Ecto neural progenitor cell (in vitro differentiated cells): ENCODE measurements at places on chromosomes 13 and 19.
A peak's percentile ranks its signal among the peaks of the same experiment; 100 is the strongest.

DNA sequence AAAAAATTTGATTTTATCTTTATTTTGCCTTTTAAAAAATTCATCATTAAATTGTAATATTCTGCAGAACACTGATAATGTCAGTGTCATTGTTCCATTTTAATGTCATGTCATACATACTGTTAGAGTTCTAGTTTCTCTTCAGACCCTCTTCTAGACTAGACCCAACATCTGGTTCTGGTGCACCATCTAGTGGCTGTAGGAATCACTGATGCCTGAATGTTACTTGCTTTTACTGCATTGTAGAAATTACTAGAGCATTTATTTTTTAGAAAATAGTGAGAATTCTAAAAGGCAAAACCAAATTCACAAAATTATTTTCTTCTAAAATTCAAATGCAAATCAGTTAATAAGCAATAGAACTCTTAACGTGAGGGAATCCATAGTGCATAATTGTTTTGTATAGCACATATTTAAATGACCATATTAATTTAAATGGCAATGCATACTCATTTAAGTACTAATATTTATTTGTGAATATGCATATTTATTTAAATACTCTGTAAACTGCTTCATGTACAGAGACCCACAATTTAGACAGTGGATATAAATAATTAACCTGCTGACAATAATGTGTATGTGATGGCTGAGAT, 425.7 kb downstream of the KLF12 start:
- no peak for DNase-seq

GRCh38 chr13:101941095-101941783, 460.6 kb downstream of the FGF14 start:
- DNase-seq = no peak

DNA sequence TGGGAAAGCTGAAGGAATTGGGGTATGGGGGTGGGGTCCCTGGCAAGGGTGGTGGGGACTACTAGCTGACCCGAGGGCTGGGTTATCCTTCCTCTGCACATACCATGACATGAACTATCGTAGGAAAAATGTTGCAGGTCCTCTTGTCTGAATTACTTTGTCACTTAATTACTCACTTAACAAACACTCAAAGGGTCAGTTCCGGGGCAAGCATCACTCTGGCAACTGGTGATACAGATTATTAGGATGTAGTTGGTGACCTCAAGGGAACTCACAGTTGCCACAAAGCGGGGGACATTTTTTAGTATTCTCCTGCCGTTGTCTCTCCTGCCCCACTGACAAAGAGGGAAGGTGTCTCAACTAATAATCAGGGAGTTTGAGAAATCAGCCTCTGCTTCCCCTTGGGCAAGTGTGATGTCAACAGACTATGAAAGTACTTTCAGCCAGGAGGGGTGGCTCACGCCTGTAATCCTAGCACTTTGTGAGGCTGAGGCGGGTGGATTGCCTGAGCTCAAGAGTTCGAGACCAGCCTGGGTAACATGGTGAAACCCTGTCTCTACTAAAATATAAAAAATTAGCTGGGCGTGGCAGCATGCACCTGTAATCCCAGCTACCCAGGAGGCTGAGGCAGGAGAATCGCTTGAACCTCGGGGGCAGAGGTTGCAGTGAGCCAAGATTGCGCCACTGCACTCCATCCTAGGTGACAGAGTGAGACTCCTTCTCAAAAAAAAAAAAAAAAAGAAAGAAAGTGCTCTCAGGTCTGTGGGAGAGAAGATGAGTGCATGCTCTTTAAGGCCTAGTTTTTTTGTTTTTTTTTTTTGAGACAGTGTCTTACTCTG, 10.3 kb downstream of the DNAJB1 start:
- DNase-seq = no peak

DNA sequence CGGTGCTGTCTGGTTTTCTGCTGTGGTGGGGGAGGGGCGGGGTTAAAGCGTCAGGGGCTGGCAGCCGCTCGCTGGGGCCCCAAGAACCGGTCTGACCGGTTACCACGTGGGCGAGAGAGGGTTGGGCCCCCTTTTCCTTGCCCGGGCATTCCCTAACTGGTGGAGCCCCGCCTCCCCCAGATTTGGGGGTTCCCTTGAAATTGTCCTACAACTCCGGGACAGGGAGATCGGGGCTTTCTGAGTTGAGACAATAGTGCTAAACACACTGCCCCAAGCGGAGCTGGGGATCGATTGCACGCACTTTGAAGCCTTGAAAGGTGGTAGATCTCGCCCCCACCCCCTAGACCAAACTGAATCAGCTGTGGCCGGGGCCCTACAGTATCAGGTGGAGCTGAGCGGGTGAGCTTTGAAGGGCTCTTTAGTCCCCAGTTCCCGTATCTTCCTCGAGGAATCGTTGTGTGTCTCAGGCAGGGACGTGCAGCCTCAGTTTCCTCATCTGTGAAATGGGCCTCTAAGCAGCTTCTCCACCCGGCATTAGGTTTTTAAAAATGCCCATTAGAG, 4.8 kb downstream of the IER2 start:
- peak; percentile 79 for DNase-seq

DNA sequence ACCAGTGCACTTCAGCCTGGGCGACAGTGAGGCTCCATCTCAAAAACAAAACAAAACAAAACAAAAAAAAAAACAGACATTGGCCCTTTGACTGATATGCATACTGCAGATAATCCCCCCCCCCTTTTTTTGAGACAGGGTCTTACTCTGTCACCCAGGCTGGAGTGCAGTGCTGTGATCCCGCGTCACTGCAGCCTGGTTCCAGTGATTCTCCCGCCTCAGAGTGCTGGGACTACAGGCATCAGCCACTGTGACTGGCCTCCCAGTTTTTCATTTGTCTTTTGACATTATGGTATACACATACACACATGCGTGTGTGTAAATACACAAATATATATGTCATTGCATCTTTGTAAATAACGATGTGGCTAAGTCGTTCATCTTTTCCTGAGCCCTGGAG, 61.8 kb downstream of the ATP11A start:
- DNase-seq = no peak

- DNase-seq = no peak
Measured at GRCh38 chr13:44274771-44275205, 98.8 kb upstream of the SERP2 start.

- DNase-seq = no peak
Measured at GRCh38 chr13:36357692-36358091, 11.5 kb upstream of the SPART start.

DNA sequence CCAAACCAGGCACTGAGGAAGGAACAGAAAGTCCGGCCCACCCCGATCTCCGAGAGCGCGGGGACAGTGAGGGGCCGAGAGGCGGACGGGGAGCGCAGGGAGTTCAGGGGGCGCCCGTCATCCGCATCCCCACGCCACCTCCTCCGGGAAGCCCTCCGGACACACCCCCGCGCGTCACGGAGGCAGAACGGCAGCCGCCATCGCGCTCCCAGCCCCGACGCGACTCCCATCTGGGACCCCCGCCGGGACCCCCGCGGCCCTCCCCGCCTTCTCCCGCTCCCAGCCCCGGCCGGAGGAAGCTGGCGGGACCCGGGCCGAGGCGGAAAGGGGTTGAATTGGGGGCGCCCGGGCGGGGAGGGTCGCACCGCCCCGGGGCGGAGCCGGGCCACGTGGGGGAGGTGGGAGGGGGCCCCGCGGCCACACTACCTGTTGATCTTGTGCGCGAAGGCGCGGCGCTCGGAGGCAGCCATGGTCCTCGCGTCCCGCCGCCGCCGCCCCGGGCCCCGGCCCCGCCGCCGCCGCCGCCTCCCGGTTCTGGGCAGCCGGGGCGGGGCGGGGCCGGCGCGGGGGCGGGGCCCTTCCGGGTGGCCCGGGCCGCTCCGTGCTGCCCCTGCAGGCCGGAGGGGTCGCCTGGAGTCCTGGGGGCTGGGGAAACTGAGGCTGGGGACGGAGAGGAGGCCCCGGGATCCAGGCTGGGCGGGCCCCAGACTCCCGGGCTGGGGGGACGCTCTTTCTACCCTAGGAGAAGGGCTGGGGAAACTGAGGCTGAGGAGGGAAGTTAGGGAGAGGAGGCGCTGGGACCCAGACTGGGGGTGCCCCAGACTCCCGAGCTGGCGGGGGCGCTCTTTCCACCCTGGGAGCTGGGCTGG, at the start of gene DOCK6:
TSS of gene DOCK6 (minus strand) at position 554 of the 869 bp plus-strand sequence. CDS start at position 470, 84 bp downstream.
- peak; percentile 79 for DNase-seq

GRCh38 chr19:43984687-43985000, 656 bp downstream of the ZNF155 start:
- DNase-seq = peak; percentile 43

GRCh38 chr13:59250336-59251189, 913.2 kb downstream of the DIAPH3 start:
- DNase-seq = no peak

DNA sequence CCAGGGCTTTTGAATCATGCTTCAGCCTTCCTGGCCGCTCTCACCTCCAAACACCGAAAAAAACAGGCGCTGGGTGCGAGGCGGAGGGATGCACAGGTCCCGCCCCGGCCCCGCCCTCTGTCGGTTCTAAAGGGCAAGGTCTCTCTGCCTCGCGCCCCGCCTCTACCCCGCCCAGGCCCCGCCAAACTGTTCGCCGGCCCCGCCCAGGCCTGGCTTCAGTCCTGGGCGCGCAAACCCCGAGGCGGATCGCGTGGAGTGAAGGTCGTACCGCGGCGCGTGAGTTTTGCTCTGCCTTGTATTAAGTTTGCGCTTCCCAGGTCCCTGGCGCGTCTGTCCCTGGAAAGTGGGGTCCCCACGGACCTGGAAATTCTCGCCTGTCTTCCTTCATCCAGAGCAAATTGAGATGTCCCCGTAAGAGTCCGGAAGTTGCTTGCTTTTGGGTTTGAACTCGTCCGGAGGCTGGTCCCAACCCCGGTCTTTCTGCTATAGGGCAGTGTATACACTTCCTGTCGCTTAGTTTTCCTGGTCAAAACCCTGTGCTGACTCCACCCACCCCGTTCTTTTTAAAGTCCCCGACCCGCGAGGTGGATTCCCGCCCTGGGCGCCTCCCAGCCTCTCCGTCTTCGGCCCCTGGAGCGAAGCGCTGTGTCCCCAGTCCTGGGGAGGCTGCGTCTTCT, 8.4 kb downstream of the ZNF808 start:
- peak; percentile 91 for DNase-seq

- peak; percentile 94 for DNase-seq
Measured at GRCh38 chr19:49339301-49340068, 4.3 kb downstream of the CD37 start.

- no peak for DNase-seq
Measured at GRCh38 chr19:30023330-30023729, 81.3 kb downstream of the URI1 start.

DNA sequence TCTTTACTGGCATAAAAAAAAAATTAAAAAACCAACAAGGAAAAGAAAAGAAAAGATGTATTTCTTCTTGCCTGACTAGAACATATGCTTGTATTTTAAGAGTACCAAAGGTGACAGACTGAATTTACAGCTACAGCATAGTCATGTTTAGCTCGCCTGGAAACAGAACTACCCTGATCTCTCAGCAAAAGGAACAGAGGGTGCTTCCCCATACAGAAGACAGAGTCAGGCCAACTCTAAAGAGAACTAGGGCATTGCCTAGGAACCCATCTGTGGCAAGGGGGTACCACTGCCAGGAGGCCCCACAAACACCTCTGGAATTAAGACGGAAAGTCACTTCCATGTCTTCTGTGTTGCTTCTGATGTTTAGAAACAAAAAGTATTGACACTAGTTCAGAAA, 252.1 kb upstream of the STARD13 start:
- no peak for DNase-seq

DNA sequence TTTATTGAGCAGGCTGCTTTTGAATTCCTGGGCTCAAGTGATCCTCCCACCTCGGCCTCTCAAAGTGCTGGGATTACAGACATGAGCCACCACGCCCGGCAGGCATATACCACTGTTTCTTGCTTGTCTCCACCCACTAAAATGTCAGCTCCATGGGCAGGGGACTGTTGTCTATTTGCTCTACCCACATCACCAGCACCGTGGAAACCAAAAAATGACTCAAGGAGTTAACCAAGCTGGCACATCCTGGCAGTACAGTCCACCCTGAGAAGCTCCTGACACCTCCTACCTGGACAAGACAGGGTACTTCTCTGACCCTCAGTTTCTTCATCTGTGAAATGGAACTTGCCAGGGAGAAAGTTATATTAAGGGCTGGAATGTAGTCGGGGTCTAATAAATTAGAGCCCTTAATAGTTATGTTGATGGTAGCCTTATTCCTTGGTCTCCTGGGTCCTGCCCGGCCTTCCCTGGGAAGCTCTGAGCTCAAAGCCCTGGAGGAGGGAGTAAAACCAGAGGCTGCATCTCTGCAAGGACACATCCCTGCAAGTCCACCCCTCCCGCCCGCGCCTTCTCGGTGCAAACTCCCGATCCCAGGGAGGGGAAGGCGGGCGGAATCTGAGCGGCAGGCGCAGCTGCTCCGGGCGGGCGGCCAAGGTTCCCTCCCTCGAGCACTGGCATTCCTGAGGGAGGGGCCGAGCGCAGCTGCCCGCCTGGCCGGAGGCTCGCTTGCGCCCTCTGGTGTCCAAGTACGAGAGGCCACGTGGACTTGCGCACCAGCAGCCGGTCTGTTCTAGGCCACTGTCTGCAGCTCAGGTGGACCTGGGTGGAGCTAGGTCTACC, 14.1 kb downstream of the RDH8 start:
- peak; percentile 97 for DNase-seq

GRCh38 chr19:44807652-44808462, 1.0 kb upstream of the BCAM start:
- peak; percentile 88 for DNase-seq

GRCh38 chr13:74131227-74131626, 3.0 kb downstream of the KLF12 start:
- no peak for DNase-seq
